Caki2 (cell line): ENCODE measurements at places on chromosomes 3 and 15.
A peak's percentile ranks its signal among the peaks of the same experiment; 100 is the strongest.

- DNase-seq: no peak
These were observed 36.9 kb downstream of the HACD2 start for GRCh38 chr3:123547881-123548519.

- no peak for DNase-seq
These were observed 36.9 kb downstream of the LIMD1 start for GRCh38 chr3:45631486-45631885.

DNA sequence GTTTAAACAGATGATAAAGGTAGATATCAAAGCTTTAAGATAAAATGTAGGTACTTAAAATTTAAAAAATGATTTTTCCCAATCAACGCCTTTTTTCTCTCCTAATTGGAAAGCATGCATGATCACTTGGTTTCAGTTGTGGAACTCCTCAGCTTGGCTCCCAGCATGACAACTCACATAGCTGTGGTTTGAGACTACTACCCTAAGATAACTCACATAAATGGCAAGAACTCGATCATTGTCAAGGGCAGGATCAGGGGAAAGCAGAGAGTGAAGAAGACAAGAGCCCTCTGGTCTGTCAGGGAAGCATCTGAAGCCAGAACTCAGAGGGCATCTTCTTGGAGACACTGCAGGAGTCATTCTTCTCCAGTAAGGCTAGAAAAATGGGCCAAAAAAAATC is 516.7 kb downstream of the NTRK3 start:
- no peak for DNase-seq

GRCh38 chr3:172614340-172615274 is 91.4 kb upstream of the TNFSF10 start:
- no peak for DNase-seq

GRCh38 chr3:36362216-36362615 is 18.1 kb upstream of the STAC start:
- DNase-seq: peak; percentile 17

- DNase-seq: no peak
These were observed 78.5 kb downstream of the PPARG start for GRCh38 chr3:12367346-12367745.

GRCh38 chr15:69093127-69093526 is 67.3 kb upstream of the GLCE start:
- DNase-seq: peak; percentile 98

GRCh38 chr3:182565916-182566796 is 227.1 kb upstream of the ATP11B start:
- DNase-seq: peak; percentile 10

- DNase-seq: peak; percentile 28
These were observed 43.8 kb downstream of the ADAMTSL3 start for GRCh38 chr15:83697716-83698115.

DNA sequence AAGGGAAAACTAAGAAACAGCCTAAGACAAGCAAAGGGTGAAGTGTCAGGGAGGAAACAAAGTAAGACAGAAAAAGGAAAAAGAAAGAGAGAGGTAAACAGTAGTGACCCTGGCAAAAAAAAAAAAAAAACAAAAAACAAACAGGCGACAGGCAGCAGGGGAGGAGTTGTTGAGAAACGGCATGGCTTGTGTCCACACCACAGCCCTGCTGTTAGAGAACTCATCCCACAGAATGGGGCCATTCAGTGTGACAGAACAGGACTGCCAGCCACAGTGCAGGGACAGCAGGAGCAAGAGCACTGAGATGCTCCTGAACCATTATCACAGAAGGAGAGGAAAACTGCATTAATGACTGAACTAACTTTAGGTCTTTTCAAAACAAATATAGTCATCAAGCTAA is 29.7 kb downstream of the MECOM start:
- no peak for DNase-seq

DNA sequence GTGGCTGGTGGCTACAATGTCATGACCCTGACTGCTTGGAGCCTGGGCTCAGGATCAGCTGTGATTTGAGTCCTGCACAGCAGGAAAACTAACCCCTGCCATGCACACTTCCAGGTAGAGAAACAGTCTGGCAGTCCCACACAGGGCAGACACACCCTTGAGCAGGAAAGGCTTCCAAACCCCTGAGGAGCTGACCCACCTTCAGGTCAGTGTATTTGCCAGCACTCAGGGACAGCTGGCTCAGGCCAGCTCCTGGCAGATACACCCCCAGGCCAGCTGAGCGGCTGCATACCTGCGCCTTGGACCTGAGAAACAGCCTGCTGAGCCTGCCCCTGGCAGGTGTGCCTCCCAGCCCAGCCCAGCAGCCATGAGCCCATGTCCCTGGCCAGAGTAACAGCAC is 22.2 kb upstream of the CDAN1 start:
- DNase-seq: no peak

DNA sequence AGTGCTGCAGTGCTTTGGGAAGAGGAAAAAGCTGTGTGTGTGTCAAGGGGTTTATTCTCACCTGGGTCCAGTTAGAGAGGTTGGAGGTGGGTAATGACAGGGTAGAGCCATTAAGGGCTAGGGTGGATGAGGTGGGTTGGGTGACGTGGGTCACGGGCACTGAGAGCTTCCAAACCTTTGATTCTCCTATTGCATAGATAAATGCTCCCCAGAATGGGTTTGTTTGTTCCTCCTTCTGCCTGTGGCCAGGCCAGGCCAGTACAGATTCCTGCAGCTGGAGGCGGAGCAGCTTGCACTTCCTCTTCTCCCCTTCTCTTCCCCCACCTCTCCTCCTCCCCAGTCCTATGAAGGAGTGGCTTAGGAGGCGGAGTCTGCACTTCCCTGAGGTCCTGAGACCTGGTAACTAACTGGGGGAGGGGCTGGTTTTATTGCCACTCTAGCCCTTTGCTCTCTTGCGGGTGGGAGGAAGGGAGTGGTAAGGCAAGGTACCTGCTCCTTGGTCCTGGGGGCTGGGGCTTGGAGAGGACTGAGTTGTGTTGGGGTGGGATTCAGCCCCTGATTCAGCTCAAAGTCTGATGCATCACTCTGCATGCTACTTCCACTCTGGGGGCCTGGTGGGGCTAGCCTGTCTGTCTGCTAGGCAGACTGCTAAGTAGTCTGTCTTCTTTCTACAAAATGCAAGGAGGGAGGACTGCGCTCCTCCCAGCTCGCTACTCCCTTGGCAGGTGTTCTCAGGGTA is 3.5 kb downstream of the SPINT1 start:
- DNase-seq: peak; percentile 76

GRCh38 chr3:99407257-99407656 is 231.1 kb upstream of the COL8A1 start:
- DNase-seq: no peak

GRCh38 chr15:72197460-72198355 is at the start of gene GRAMD2A:
TSS of gene GRAMD2A (minus strand) at chr15:72197787.
- peak; percentile 70 for DNase-seq

GRCh38 chr3:173109143-173109542 is 31.9 kb downstream of the SPATA16 start:
- DNase-seq: no peak

- no peak for DNase-seq
These were observed 181.0 kb upstream of the FEZF2 start for GRCh38 chr3:62554264-62554799.

GRCh38 chr3:169990431-169990830 is 23.8 kb downstream of the SEC62 start:
- DNase-seq: no peak

- DNase-seq: no peak
These were observed 158.1 kb upstream of the UBE3A start for GRCh38 chr15:25596644-25597562.

DNA sequence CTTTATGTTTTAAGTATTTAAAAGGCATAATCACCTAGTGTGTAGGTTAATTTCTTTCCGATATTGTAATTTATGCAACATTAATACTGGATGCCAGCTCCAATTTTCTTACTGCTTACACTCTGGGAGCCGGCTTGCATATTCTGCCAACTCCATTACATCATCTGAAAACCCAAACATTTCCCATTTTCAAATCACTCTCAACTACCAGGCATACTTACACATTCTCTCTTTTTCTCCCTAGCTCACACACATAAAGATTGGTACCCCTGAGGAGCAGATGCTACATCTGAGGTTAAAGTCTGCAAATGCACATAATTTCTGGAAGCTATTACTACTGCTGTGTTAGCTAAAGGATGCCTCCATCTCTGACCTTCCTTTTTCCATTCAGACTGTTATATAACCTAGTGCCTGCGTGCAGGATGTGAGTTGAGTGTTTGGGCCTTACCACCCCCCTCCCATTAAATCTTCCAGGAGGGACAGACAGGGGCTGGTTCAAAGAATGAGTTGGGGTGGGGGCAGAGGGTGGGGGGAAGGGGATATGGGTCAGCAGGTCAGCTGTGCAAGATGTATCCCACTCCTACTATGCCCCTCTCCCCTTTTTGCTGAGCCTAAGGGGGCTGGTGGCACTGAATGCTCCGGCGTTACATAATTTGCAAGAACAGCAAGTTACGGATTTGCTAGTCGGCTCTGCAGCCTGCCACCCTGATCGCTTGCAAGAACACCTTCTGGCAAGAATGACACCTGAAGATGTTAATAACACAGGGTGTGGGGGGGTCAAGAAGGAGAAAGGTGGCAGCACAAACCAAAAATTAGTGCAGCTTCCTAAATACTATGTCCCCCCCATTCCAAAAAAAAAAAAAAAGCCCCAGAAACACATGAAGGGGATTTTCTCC is 2.5 kb downstream of the RORA start:
- peak; percentile 2 for DNase-seq

GRCh38 chr3:137693791-137694190 is 70.3 kb upstream of the SOX14 start:
- no peak for DNase-seq

DNA sequence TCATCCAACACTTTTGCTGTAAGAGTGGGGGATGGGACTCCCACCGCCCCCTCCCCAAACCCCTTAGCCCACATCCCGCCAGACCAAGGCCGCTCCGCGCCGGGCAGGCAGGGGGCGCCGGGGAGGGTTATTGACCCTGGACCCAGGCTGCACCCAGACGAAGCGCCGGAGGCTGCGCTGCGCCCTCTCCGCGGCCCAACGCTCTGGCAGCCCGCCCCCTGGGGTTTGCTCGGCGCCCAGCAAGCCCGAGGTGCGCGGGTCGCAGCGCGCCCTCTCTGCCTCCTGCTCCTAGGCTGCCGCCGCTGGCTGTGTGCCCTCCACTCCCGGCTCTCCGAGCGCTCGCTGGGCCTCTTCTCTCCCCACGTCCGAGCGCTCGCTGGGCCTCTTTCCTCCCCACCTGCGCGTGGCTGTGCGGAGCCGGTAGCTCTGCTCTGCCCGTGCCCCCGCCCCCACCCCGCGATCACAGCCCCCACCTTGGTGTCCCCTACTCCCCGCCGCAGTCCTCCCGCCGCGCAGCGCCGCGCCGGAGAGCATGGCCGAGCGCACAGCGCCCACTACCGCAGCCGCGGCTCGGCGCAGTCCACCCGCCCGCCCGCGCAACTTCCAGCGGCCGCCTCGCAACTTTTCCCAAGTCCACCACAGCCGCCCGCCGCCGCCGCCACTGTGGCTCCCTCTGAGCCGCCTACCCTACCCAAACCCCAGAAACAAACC is 1.2 kb downstream of the MECOM start:
- DNase-seq: peak; percentile 84

GRCh38 chr15:48416301-48416700 is 85.1 kb downstream of the DUT start:
- no peak for DNase-seq
